H4 (cell line): ENCODE measurements at places on chromosomes 5 and 9.
A peak's percentile ranks its signal among the peaks of the same experiment; 100 is the strongest.

GRCh38 chr5:88509403-88509802 lies 240.8 kb upstream of the TMEM161B start:
- DNase-seq, result no peak

DNA sequence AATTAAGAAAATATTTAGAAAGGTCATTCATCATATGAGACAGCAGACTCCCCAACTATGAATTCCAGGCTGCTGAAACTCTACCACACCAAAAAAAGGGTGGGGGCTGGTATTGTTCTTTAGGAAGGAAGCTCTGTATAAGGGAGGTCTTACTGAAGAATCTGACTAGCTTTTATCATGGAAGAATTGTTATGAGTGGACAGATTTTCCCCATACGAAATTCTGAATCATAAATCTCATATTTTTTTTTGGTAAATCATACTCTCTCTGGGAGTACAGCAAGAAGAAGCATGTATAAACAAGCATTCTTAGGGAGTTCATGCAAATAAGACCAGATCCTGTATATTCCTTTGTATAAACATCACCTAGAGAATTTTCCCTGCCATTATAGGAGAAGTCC lies 220.0 kb downstream of the SLC12A2 start:
- DNase-seq, result no peak

DNA sequence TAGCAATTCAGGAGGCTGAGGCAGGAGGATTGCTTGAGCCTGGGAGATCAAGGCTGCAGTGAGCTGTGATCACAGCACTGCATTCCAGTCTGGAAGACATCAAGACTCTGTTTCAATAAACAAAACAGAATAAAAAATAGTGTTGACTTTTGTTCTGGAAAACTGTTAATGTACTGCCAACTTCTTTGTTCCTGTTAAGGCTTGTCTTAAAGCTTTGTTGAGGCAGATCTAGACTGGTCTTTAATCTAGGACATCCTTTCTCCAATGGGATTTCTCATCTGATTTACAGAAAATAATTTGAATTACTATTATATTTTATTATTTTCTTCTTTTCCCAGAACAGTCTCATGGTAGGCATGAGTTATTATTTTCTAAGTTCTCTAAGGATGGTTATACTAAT lies 26.0 kb downstream of the BDP1 start:
- no peak for DNase-seq

DNA sequence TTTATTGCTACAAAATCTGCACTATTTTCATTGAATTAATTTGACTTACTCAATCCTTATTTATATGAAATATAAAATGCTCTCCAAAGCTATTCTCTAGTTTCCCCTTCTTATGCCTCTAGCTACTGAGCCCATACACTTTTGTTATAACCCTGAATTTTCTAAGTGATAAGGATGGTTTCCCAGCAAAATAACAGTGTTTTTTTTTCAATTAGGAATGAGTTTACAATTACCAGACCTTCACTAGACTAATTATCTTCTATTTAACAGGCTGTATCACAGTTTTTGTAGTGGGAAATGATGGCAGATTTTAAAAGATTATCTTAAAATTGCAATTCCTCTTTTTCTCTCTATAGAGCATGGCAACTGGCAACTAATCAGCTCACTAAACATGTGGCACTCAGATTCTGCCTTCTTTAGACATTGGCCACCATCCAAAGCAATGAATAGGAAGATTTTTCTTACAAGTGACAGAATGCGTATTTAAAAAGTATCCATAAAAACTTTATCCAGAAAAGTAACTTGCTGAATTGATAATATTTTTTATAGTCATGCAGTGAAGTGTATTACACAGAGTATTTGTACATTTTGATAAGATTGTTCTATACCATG lies 585.7 kb upstream of the ZNF608 start:
- DNase-seq, result no peak

- peak; percentile 68 for DNase-seq
Observed at GRCh38 chr5:40676613-40677343, 2.9 kb upstream of the PTGER4 start.

DNA sequence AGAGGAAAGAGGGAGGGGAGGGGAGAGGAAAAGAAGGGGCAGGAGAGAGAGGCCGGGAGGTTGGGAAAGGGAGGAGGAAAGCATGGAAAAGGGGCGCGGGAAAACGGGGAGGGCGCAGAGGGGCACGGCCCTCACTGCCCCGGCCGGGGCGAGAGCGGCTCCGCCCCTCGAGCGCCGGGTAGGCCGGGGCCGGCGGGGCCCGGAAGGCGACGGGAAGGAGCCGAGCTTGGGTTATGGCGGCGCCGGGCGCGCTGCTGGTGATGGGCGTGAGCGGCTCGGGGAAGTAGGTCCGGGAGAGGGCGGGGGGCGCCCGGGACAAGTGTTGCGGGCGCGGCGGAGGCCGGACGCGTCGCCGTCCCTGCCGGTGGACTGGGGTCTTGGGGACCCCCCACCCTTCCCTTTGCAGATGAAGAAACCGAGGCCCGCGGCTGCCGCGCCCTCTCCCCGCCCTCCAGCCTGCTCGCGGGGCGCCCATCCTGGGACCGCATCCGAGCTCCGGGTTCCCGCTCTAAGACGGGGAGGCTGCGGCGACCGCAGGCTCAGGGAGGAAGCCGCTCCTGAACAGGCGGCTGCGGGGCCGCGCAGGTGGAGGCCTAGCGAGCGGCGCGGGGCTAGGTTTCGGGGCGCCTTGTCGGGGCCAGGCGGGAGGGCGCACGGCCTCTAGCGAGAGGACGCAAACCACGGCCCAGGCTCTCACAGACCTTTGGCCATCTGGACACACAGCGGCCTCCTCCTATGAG lies at the start of gene IDNK:
Gene IDNK (plus strand): TSS at position 205 of the 740 bp plus-strand sequence. CDS start 29 bp downstream, at position 234.
- peak; percentile 54 for DNase-seq

GRCh38 chr9:128548876-128549275 lies 3.5 kb upstream of the SPTAN1 start:
- no peak for DNase-seq

DNA sequence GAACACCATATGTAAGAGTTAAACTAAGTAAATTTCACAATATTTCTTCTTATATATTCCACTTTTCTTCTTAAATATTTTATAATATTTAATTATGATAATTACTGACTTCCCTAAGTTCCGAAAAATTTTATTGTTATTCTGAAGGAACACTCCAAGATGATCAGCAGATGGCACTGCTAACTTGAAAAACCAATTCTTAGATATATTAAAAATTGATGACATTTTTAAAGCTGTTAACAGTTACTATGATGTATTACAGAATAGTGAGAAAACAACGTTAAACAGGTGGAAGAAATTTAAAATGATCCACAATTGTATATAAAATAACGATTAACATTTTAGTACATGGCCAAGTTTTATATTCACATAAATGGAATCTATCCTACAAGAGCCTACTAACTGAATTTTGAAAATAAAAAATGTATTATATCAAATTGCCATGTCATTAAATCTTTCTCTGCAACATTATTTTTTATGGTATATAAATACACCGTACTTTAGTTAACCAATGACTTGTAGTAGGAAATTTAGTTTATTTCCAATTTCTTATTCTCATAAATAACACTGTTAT lies 30.1 kb upstream of the MUSK start:
- DNase-seq, result peak; percentile 27

DNA sequence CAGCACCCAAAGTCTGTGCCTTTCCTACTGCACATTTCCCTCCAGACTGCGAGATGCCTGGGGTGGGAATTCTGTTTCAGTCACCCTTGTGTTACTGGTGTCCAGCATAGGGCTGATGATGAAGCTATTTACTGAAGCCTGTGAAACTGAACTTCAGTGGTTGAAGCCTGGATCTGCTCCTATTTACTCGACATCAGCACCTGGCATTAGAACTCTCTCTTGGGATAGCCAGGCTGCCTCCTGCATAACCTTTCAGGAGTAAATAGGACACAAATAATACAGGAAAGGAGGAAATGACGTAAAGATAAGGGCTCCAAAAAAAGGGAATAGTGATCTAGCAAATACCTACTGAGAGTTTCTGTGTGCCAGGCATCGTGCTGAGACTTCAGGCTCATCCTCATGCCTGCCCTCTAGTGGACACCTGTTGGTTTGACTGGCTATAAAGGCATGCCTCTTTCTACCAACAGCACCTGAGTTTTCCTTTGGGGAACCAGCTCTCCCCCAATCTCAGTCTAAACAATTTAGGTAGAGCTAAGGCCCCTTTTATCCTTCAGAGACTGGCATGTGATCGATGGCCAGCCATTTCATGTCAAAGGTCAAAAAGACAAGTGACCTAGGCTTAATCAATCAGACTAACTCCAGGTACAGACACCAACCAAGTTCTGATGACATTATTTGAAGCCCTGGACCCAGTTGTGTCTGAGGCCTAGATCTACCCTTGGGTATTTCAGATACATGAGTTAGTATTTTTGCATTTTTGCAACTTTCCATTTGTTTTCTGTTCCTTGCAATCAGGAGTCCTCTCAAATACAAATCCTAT lies 192.1 kb upstream of the TRIM32 start:
- peak; percentile 22 for DNase-seq

DNA sequence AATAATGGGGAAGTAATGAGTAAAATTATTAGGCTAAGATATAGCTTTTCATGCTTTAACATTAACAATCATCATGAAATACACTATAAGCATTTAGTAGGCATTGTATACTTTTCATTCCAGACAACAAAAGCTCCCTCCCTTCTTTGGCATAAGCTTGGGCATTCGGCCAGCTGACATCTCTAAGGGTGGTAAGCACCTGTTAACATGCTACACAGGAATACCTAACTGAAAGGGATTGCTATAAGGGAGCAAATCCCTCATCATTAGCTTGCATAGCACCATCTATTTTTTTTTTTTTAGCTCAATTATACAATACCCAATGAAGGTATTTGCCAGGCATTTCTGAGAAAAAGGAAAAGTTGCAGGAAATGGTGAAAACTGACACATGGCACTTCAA lies 16.6 kb downstream of the STRBP start:
- DNase-seq, result no peak

DNA sequence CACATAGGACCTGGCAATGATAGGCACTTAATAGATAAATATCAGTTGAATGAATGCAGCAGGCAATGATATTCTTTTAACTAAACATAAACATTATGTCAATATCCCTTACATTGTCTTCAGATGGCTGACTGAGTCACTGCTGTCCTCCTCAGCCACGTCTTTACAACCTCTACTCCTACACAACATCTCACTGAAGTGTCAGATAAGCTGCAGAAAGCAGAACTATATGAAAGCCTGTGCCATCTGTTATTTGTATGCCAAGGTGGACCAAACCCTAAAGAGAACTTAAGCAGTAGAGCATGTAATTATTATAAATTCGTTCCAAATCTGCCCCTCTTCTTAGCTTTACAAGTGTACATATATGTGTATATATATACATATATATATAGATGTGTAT lies 271.2 kb downstream of the RASEF start:
- no peak for DNase-seq

- DNase-seq, result no peak
Observed at GRCh38 chr5:176880366-176881020, 18.7 kb downstream of the HK3 start.

GRCh38 chr5:136063778-136064465 lies 35.1 kb downstream of the TGFBI start:
- DNase-seq, result no peak

GRCh38 chr5:180873615-180874520 lies 12.8 kb upstream of the ZFP62 start:
- peak; percentile 91 for DNase-seq

- no peak for DNase-seq
Observed at GRCh38 chr5:7015586-7016256, 302.5 kb downstream of the TENT4A start.

GRCh38 chr5:53397141-53397757 lies 83.2 kb upstream of the FST start:
- no peak for DNase-seq

- DNase-seq, result no peak
Observed at GRCh38 chr5:40258222-40258621, 421.5 kb upstream of the PTGER4 start.

GRCh38 chr9:4620881-4621555 lies 41.1 kb upstream of the PLPP6 start:
- no peak for DNase-seq

- DNase-seq, result no peak
Observed at GRCh38 chr5:98144710-98145109, 628.8 kb upstream of the RGMB start.

DNA sequence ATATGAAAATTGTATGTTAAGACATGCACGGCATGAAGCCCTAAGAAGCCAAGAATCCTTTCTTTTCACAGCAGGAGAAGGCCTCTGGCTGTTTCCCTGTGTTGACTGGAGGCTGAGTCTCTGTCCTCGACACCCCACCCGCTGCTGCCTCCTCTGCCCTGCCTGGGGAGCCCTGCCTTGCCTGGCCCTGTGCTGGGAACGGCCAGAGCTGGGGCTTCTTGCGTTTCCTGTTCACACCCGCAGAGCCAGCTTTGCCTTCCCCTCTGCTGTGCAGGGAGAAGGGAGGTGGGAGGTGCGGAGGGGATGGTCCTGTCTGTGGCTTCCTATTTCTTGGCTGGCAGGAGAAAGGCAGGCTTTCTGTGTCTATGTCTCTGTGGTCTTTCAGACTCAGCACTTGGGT lies 6.9 kb upstream of the GMCL2 start:
- no peak for DNase-seq

GRCh38 chr9:109381011-109381729 lies 60.3 kb upstream of the EPB41L4B start:
- DNase-seq, result no peak

- DNase-seq, result no peak
Observed at GRCh38 chr5:69167493-69167855, 524 bp downstream of the CCNB1 start.

GRCh38 chr9:131727795-131728545 lies 11.9 kb downstream of the RAPGEF1 start:
- DNase-seq, result no peak

DNA sequence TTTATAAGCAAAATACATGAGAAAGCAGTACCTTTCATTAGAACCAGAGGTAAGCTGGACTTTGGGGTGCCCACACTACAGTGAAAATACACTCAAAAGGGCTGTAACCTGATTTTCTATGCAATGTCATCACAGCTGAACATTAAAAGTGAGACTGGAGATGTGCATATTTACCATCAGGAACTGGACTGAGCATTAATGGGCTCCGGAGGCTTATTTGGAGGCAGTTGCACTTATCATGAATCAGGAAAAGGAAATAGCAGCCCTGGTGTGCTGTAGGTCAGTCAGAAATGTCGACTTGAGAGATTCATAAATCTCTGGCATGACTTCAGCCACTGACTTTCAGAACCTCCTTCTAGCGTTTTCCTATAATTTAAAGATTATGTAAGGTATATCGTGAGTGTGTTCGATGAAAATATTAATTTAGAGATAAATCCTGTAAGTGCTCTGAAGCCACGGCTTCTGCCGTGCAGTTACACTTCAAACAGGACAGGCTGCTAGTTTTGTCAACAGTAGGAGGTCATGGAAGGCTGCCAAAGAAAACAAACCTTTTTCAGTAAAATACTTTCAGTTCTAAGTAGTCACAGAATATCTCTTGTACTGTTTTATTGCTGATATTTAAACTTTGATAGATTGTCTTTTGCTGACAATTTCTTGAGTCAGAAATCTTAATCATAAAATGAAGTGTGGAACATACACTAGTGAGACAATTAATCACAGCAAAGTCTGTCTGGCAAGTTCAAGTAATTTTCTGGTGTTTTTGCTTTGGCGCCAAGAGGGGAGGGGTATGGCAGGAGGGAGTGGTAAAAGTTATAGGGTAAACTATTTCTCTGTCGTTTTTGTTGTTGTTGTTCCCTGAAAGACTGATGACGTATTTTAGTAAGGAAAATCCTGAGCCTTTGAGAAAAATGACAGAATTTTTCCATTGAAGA lies 939.7 kb downstream of the NR2F1-AS1 start:
- peak; percentile 55 for DNase-seq
